RCC 7860 (cell line): ENCODE measurements at places on chromosomes 2 and 18.

DNA sequence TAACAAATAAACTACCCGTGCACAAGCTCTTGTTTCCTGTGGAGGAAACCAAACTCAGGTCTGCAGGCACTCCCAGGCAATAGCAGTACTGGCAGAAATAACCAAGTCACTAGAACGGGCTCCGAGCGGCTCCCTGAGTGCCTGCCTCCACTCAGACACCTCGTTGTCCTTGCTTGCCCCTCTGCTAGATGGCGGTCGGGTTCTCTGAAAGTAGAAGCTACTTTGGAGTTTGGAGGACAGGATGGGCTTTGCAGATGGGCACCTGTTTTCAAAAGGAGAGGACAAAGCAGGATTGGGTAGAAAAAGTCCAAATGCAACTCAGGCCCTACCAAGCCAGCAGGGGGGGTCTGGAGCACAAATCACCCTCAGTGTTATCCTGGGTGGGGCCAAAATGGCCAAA lies 136.4 kb downstream of the LRRC30 start:
- no peak for DNase-seq

DNA sequence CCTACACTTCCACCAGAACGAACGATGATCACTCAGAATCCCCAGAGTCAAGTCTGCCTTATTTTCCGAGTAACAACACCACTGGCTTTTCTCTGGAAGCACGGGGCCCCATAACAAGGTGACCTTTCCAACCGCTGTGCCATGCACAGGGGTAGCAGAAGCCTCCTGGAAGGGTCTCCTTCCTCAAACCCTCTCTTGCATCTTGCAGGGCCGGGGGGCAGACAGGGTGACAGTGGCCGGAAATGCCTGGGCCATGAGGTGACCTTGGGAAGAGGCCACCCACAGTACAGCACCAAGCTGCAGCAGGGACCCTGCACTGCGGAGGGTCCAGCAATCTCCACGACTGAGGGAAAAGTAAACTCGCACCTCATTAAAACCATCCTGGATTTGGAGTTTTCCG lies 108.5 kb downstream of the PXDN start:
- DNase-seq: no peak

DNA sequence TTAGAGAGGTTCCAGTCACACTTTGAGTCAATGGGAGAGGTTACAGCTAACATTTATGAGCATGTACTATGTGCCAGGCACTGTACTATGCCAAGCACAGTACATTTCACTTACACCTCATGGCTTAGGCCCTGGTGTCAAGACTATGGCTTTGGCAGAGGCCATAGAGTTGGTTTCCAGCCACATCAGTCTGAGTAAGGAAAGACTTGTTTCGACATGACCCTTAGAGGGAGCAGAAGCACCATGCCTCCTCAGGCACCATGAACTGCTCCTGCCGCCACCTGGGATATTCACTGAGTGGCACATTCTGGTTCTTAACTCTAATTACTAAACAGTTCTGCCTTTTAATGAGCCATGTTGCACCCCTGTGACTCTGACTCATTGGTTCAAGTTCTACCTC lies 12.7 kb downstream of the DGUOK start:
- no peak for DNase-seq

DNA sequence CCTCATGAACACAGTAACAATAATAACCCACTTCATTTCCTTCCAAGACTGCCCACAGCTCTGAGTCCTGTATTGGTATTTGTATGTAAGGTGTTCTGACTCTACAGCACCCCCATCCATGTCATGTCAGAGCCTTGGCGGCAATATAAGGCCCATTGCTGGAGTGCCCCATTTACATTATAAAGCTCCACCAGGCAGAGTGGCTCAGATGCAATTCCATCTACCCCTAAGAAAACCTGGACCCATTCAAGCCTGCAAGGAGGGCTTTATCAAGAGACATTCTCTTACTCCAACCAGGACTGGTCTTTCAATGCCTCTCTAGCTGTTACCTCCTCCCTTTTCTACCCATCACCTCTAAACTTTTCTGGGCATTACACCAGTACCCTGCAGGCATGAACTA lies 101.6 kb downstream of the ANTXR1 start:
- DNase-seq: no peak

DNA sequence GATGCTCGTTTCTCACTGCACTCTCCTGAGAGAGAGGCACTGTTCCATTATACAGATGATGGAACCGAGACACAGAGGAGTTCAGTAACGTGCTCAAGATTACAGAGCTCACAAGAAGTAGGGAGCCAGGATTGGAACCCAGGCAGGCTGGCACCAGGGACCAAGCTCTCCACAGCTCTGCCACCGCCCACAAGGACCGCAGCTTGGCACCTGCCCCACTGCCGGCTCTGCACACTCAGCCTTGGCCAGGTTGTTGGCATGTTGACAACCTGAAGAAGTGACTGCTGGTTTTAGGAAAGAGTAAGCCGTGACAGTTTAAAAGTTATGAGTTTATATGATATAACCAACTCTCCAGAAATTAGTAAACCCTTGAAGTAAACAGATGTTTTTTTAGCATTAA lies 48.0 kb upstream of the ITM2C start:
- no peak for DNase-seq

DNA sequence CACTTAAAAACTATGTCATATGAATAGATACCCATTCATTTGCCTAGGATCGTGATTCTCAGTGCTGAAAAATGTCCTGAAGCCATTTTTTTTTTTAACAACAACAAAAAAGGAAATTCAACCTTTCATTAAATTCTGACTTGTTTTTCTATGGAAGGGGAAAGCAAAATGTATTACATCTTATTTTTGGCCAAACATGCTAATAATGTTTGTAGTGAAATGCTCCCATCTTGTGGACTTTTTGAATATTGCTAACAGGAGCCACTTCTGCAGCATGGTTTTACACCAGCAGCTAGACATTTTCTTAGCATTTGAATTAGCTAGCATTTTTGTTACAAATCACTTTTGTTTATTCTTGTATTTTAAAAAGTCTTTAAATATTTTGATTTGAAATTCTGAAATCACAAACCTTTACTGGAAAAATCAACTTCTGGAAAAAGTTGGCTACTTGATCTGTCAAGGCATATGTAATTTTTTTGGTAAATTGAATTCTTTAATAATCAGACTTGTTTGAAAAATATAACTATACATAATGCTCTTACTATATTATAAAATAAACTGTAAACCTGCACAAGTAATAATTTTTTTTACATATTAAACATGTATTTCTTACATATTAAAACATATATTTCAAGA lies 75.8 kb downstream of the KIDINS220 start:
- DNase-seq: peak; percentile 32

DNA sequence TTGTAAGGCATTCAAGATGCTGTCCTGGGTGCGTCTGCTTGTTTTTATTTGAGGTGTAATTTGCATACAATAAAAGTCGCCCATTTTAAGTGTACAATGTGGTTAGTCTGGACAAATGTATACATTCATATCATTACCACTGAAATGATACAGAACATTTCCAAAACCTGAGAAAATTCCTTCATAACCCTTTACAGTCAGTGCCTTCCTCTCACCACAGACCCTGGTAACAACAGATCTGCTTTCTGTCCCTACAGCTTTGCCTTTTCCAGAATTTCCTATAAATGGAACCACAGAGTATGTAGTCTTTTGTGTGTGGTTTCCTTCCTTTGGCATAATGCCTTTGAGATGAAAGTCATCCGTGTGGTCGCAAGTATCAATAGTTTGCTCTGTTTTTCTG lies 45.8 kb upstream of the NFU1 start:
- DNase-seq: no peak

GRCh38 chr2:67320861-67321587 lies 76.1 kb upstream of the ETAA1 start:
- DNase-seq: no peak

DNA sequence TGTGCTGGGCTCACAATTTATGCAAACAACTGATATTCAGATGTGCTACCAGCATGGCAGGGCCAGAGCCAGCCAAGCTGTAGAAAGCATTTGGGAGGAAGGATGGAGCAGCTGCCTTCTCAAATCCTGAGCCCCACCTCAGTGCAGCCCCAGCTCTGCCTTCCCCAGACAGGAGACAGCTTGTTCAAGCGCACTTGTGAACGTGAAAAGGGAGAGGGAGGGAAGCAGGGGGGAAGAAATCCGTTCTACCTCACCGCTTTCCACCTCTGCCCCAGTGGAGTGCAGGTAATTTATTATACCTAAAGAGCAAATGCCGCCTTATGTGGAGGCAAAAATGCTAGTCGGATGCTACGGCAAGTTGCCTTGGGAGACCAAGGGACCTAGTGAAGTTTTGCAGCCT lies 66.0 kb upstream of the SLC14A2 start:
- no peak for DNase-seq

DNA sequence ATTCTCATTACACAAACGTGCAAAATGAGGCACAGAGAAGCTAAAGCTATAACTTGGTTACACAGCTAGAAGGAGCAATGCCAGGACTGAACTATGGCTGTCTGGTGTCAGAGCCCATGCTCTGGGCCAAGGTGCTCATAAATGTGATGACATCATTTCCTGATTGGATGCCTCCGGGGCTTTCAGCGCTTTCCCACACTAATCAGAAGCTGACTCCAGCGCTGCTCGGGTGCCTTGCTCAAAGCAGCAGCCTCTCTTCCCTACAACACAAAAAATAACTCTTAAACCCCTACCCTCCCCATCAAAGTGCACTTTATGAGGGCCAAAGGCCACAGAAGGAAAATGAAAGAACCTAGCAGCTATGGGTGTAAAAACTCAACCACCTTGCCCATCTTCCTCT lies 90.7 kb downstream of the STK39 start:
- no peak for DNase-seq

DNA sequence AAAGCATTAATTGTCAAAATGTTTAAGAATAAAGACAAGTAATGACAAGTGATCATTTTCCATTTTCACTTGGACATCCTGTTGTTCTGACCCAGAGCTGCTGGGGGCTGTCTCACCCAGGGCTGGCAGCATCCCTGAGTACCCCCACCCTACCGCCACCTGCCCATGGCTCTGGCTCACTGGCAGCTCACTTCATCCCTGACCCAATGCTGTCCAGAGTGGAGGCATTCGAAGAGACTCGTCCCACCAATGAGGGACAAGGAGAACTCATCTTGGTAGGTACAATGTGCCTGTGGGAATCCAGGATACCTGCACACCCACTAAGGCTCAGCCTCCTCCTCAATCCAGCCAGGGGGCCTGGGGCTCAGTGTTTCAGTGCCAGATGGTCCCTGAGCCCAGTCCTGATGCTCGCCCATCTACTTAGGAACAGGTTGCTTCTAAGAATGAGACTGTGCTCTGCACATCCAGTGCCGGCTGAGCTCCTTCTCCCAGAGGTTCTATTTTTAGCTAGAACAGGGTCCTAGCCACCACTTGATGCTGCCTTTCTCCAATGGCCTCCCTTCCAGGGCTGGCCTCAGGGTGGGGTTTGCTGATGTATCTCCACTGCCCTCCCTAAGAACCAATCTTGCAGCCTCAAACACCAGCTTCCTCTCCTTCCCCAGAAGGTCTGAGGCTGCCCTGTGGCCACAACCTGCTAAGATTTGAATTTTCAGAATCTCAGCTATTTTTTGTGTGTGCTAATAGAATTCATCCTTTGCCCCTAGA lies 53.7 kb downstream of the ADD2 start:
- DNase-seq: no peak

GRCh38 chr18:22213333-22213973 lies 44.1 kb downstream of the GATA6 start:
- peak; percentile 94 for DNase-seq

DNA sequence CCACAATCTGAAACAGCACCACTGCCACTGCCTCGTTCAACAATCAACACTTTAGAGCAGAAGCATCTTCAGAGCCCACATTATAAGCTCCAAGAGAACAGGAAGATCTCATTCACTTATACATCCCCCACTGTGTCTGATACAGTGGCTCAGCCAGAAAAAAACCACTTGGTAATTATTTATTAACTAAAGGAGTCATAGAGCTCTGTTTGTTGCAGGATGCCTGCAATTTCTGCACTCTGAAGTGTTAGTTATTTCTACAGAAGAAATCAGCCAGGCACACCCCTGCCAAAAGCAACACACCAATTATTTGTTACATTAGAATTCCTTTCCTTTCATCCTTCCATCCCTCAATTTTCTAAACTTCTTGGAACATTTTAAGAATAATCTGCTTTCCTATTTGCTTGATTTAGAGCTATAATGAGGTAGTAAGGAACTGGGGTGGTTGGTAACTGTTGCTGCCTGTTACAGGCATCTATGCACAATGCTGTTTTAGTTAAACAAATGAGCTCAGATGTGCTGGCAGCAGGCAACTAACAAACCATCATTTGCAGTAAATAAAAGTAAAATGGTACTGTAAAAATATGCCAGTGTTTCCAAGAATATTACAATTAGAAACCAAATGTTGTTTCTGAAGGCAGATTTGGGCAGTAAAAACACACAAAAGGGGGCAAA lies 59.9 kb downstream of the DYM start:
- DNase-seq: peak; percentile 64
